ENCODE measurements at places on chromosomes 12 and 14.

DNA sequence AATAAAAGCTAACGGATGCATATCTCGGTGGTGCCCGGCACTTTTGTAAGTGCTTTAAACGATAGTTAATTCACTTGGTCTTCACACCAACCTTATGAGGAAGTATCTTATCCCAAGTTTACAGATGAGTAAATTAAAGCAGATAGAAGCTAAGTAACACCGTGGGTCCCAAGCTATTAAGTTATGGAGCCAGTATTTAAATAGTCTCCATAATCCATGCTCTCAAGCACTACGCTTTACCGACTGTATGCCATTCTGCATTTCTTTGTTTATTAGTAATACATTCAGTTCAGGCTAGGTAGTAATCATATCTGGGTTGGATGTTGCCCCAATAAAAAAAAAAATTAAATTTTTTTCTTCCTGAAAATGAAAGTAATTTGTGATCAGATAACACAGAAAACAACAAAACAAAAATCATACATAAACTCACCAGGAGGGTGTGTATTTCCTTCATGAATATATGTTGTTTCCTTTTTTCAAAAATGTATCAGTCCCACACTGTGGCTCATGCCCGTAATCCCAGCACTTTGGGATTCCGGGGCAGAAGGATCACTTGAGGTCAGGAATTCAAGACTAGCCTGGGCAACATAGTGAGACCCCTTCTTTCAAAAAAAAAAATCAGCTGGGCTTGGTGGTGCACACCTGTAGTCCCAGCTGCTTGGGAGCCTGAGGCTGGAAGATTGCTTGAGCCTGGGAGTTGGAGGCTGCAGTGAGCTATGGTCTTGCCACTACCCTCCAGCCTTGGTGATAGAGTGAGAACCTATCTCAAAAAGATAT lies 1.4 kb upstream of the M6PR start:
- peak; percentile 5 for DNase-seq

DNA sequence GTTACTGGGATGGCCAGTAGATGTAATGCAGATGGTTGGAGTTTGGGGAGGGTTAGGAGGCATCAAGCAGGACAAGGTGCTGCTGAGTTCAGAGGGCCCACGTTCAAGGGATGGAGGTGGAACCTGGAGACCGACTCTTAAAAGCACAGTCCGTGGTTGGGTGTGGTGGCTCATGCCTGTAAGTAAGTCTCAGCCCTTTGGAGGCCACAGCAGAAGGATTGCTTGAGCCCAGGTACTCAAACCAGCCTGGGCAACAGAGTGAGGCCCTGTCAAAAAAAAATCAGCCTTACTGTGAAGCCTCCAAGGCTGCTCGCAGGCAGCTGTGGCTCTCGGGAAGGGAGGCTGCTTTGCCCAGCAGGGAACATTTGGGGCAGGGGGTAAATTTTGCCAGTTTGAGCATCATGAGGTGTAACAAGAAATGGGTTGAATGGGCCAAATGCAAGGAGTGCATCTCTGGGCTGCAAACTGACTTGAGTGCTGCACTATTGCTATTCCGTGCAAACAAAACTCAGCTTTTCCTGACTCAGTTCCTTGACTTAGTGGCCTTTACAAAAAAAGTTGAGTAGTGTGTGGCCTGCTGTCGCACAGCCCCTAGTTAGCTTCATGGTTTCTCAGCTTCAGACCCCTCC lies 55.0 kb downstream of the ANAPC7 start:
- DNase-seq, result no peak

DNA sequence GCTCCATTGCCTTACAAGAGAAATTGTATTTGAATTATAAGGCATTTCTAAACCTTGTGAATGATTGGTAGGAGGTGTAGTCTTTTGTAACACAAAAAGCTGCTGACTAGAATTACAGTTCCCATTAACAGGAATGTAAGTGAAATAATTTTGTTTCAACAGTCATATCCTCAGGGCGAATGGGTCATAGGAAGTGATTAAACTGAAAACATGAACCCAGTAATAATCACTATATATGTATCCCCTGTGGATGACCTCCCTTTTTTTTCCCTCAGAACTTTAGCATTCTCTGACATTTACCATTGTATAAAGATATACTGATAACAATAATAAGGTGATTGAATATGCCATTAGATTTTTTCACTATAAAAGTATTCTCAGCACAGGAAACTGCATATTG lies 312.3 kb downstream of the ATP23 start:
- no peak for DNase-seq

DNA sequence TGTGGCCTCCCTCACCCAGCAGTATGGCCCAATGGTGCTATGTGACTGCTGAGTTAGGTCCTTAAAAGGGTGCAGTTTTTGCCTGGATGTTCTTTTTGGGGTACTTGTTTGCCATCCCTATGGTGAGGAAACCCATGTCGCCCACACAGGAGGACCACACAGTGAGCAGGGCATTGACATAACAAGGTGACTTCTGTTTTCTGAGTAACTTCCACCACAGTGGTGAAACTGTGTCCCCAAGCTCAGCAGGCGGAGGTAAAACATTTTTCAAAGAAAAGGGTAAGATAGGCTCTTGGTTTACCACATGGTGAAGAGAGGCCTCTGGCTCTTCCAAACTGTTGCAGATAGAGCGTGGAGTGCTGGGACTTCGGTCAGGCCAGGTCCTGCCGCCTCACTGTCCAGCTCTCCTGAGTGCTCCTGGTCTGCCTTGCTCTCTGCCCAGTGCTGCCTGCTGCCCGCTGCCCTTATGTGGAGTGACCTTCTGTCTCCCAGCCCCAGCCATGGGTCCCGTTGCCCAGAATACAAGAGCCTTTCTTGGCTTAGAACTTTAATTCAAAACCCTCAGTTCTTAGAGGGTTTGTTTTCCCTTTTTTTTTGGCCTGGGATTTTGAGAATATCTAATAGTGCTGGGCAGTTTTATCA lies 54.0 kb downstream of the TRAF3 start:
- no peak for DNase-seq

GRCh38 chr12:126998747-126999285 lies 1268.2 kb upstream of the TMEM132C start:
- no peak for DNase-seq

DNA sequence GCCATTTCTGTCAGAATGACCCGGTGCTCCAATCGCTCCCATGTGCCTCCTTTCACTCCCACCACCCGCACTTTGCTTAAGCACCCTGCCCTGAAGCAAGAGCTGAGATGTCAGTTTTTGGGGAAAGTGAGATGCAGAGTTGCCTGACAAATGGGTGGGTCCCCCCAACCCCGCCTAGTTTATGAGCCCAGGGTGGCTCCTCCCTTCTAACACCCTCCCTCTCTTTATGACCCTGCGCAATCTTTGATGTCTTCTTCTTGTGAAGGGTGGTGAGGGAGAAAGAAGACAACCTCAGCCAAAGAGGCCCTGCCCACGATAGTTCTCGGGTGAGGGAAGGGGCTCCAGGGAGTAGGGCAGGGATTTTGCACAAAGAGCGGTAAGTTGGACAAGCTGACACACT lies 89.5 kb upstream of the HOXC13 start:
- DNase-seq, result no peak

DNA sequence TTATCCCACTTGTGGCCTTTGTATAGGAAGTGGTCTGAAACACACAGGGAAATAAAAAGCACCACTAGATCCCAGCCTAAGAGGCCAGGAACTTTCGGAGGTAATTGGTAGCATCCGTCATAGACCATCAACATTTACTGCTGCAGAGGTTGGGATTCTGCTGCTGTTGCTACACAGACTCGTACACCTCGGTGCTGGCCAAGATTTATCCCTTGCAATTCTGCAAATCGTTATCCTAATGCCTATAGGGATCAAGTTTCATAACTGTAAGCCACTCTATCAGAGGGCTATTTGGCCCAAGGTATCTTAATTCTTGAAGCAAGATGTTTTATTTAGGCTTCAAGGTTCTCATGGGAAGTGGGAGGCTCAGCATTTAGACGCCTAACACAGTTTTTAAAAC lies 913.6 kb downstream of the GALC start:
- no peak for DNase-seq

GRCh38 chr12:13099066-13099843 lies 4.2 kb downstream of the GSG1 start:
- DNase-seq, result peak; percentile 35

- DNase-seq, result no peak
These were observed 80.8 kb downstream of the STON2 start for GRCh38 chr14:81319314-81319713.

DNA sequence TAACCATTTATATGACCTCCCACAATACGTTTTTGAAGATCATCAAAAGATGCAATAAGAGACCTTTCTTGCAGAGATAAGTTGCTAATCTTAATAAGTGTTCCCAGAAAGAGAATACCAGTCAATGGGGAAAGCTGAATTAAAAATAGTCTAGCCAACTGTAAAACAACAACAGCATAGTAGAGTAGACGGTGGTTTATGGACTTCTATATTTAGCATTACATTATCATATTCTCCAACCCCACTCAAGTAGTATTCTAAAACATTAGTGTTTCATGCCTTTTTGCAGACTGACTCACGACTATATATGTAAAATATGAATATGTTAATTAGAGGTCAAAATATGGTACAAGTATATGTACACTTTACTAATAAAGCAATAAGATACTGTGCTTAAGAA lies 218.9 kb downstream of the MED13L start:
- DNase-seq, result no peak

- peak; percentile 80 for DNase-seq
These were observed 79.3 kb downstream of the ARF6 start for GRCh38 chr14:49972131-49972671.

DNA sequence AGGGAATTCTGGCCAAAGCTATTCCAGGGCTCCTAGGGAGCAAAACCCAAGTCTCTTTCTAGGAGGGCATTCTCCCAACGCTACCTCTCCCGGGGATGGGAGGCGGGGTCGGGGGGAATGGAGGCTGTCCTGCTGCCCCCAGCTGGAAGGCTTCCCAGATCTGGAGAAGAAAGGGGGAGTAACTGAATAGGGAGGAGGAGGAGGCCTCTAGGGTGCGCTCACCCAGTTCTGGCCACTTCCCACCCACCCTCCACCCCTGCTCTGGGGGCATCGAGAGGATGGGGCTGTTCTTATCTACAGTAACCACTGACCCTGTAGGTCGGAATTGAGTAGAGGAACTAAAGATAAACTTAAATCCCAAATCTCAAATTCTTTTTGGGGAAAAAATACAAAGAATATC lies 579 bp upstream of the RNASE1 start:
- no peak for DNase-seq

GRCh38 chr14:103548463-103549351 lies 13.8 kb downstream of the BAG5 start:
- no peak for DNase-seq

DNA sequence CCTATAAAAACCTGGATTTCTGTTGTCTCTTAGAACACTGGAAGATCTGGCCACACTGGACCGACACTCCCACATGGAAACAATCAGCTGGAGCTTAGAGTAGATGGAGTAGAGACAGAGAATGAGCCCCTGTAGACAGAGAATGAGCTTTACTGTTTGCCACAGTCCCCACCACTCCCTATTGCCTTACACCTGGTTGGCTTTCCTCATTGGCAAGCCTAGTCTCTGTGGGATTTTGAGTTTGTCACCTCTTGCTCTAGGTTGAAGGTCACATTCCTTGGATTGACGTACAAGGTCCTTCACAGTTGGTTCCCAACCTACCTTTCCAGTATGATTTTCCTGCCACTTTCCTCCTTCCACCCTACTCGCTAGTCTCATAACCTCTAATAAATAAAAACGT lies 2.0 kb upstream of the HCAR1 start:
- no peak for DNase-seq

GRCh38 chr14:77111021-77111420 lies 13.0 kb downstream of the CIPC start:
- peak; percentile 39 for DNase-seq

DNA sequence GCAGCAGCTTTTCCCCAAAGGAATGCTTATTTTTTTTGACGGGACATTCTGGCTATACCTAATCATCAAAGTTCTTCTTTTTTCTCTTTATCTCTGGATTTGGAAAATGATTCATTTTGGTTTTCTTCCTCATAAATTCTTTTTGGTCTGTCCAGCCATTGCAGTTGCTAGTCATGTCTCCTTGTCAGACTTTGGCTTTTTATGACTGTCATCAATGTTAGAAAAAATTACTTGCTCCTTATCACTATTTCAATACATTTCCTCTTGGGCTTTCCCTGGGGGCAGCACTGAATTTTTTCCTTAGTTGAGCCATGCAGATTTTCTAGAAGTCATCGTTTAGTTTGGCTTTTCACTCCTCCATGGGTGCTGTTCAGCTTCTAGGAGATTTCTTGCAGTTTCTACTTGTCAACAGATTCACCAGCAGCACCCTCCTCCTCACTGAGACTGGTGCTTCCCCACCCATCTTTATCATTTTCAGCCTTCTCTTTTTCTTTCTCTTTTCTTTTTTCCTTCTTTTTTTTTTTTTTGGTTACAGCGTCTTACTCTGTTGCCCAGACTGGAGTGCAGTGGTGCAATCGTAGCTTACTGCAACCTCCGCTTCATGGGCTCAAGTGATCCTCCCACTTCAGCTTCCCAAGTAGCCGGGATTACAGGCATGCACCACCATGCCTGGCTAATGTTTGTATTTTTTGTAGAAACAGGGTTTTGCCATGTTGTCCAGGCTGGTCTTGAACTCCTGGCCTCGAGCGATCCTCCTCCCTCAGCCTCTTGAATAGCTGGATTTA lies 5.2 kb downstream of the ADIPOR2 start:
- DNase-seq, result peak; percentile 20

GRCh38 chr14:31578266-31578665 lies 17.1 kb downstream of the NUBPL start:
- DNase-seq, result no peak

- peak; percentile 26 for DNase-seq
These were observed 85.8 kb downstream of the EXOC5 start for GRCh38 chr14:57182760-57183503.

DNA sequence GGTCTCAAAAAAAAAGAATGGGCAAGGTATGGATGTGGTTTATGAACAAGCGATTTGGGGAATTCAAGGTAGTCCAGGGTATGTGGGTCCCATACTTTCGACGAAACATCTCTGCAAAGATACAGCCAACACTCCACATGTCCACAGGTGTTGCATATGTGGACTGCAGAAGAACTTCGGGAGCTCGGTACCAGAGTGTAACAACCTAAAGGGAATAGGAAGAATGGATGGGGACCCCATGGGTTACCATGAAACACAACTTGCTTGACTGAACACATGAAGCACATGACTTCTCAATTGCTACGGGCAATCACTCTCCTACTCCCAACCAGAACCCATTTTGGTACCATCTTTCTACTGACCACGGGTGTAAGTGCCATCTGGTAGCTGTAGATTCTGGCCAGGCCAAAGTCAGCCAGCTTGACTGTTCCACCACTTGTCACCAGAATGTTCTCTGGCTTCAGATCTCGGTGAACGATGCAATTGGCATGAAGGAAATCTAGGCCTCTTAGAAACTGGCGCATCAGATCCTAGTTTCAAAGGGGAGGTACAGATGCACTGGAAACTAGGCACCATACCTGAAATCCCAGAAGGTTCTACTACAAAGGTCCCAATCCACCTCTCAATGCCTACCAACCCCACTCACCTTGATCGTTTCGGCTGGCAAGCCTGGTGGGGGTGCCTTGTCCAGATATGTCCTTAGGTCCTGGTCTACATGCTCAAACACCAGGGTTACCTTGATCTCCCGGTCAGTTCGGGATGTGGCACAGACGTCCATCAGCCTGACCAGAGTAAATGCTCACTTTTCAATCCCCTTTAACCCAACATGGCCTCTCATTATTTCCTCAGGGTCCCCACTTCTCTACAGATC lies 1.3 kb downstream of the CDK4 start:
- no peak for DNase-seq
